Esophagus muscularis mucosa (tissue), 4 donors: ENCODE measurements at places on chromosomes 12 and 14. TPM values are rescaled to one million over a fixed set of nuclear protein-coding genes. Genes with fewer than 3 reads are reported as not detected.
A peak's percentile ranks its signal among the peaks of the same experiment; 100 is the strongest.

FGD4 gene
- 24.1 TPM for total RNA-seq

SIX1 gene
- 0.42 TPM for total RNA-seq

TUNAR gene
- total RNA-seq: not detected

ABCC9 gene
- total RNA-seq: 58.6 TPM

DNA sequence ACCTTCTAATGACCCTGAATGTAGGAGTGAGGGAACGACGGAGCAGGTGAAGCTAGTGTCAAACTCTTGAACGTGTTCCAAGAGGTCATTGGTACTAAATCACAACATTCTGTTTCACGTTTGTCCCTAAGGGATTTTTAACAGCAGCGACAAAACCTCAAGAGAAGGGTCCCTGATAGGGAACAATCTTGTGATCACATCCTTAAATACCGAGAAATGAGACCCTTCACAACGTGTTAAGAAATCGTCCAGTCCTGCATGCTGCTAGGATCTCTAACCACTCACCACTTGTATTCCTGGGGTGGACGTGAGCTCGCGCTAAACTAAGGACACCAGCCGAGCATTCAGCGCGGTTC, 134.1 kb upstream of the KRAS start:
- peaks cover 13% of the 10 kb centered on the region for H3K4me1 ChIP-seq
- H3K27me3 ChIP-seq: no peaks in the 10 kb centered on the region
- H3K27ac ChIP-seq: peak overlapping the region; percentile 99
- H3K4me3 ChIP-seq: peak overlapping the region; percentile 73
- no peak for DNase-seq
- no peaks in the 10 kb centered on the region for H3K36me3 ChIP-seq

DNA sequence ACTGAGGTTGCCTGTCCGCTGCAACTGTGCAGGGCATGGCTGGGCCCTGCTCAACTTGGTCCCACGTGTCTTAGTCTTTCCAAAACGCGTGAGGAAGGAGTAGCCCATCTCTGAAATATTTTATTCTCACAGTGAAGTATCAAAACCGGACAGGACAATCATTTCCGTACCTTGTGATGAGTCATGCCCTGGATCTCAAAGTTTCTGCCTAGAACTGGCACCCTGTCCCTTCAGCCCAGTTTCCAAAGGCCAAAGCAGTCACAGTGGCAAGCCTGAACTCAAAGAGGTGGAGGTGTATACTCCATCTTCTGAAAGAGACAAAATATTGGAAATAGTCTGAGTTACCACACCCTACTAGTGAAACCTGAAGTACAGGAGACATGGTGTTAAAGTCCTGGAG, 28.5 kb upstream of the SRGAP1 start:
- no peaks in the 10 kb centered on the region for H3K36me3 ChIP-seq
- H3K27ac ChIP-seq: no peak overlapping the region
- no peaks in the 10 kb centered on the region for H3K27me3 ChIP-seq
- no peak for DNase-seq
- no peak overlapping the region for H3K4me3 ChIP-seq

- H3K27ac ChIP-seq: peak overlapping the region; percentile 86
- H3K36me3 ChIP-seq: no peaks in the 10 kb centered on the region
- peak overlapping the region; percentile 83 for H3K4me3 ChIP-seq
- H3K4me1 ChIP-seq: peaks cover 10% of the 10 kb centered on the region
- no peaks in the 10 kb centered on the region for H3K27me3 ChIP-seq
Observed at GRCh38 chr12:102062419-102062806, 622 bp upstream of the WASHC3 start.

DNA sequence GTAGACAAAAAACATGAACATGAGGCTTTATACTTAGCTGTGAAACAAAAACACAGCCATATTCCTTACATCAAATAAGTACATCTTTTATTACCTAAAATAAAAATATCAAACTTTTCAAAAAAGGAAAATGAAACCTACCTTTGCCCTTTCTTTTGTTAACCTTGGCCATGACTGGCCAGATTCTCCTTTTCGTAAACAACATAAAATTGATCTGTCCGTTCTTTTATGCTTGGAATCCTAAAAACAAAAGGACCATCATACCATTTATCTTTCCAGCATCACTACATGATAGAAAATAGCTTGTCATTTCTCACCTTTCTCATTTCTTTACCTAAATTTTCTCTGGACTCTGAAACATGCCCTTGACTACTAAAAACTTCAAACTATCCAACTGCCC, 16.5 kb downstream of the PTGES3 start:
- peaks cover 60% of the 10 kb centered on the region for H3K36me3 ChIP-seq
- no peak overlapping the region for H3K4me3 ChIP-seq
- H3K4me1 ChIP-seq: peaks cover 49% of the 10 kb centered on the region

DNA sequence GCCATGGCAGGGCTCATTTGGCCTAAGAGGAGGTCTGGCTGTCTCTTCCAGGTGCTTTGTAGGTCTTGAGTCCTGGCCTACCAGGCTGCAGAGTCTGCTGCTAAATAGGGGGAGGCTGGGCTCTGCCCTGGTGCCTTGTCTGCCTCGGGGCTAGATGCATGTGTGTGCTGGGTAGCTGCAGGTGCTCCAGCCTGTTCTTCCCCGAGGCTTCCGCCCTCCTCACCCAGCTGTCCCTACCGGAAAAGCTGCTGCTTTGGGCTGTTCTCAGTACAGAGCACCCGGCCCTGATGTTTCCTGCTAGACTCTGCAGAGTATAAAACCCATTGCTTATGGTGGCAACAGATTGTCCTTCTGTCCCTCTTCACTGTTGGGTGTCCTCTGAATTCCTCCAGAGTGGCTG, 37.7 kb downstream of the RAB35 start:
- H3K27me3 ChIP-seq: no peaks in the 10 kb centered on the region
- H3K4me1 ChIP-seq: no peaks in the 10 kb centered on the region
- no peaks in the 10 kb centered on the region for H3K36me3 ChIP-seq
- H3K4me3 ChIP-seq: no peak overlapping the region
- DNase-seq: no peak

DNA sequence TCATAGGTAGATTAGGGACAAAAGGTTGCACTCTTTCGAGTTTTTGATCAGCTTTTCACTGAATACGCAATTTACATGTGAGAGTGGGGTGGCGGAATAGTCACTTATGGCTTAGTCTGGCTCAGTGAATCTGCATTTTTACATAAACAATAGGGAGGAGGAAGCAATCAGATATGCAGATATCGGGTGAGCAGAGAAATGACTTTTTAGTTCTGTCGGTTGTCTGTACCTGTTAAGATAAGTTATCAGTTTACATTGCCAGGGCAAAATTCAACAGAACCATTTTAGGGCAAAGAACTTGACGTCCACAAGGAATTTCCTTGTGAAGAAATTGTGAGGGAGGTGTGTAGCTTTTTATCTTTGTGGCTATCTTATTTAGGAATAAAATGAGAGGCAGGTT, 15.4 kb upstream of the EGLN3 start:
- DNase-seq: no peak
- H3K4me1 ChIP-seq: no peaks in the 10 kb centered on the region
- no peak overlapping the region for H3K4me3 ChIP-seq
- no peaks in the 10 kb centered on the region for H3K36me3 ChIP-seq
- H3K27ac ChIP-seq: no peak overlapping the region

DNA sequence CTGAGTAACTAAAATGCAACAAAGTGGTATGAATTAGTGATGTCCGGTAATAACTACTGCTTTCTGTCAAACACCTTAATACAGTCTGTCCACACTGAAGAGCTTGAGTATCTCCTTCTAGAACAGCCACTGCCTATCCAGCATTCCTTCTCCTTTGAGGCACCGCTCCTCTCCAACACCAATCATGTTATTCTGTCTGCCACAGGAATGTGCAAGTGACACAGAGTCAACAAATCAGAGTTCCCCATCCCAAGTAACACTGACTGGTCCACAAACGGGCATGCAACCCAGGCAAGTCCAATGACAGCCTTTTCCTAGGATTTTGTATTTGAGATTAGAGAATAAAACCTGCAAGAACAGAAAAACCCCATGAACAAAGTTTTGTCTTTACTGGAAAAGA, 3.8 kb downstream of the GXYLT1 start:
- no peak for DNase-seq
- H3K27me3 ChIP-seq: no peaks in the 10 kb centered on the region
- no peak overlapping the region for H3K27ac ChIP-seq
- H3K4me3 ChIP-seq: no peak overlapping the region
- no peaks in the 10 kb centered on the region for H3K36me3 ChIP-seq
- peaks cover 26% of the 10 kb centered on the region for H3K4me1 ChIP-seq

DNA sequence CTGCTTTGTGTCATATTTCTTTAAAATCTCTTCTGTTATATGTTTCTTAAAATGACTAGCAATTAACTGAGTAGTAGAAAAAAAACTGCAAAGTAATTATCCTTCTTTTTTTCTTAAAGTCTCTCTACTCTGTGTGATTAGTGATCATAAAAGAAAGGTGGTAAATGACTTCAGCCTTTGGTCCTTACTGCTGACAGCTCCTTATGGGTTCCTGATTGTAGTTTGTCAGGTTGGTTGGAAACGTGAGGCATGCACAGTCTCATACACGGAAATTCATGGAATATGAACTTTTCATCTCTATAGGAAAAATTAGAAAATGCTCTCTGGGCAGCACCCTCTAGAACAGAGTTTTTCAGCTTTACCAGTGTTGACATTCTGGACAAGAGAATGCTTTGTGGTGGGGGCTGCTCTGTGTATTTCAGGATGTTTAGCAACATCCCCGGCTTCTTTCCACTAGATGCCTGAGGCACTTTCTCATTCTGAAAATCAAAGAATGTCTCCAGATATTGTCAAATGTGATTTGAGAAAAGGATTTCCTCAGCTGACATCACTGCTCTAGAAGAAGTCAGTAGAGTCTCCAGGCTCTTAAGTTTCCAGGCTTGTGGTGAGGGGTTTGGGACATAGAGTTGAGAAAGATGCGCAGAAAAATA, 121.0 kb downstream of the PIK3C2G start:
- H3K27me3 ChIP-seq: no peaks in the 10 kb centered on the region
- H3K36me3 ChIP-seq: no peaks in the 10 kb centered on the region
- no peak overlapping the region for H3K4me3 ChIP-seq
- DNase-seq: no peak
- peaks cover 5% of the 10 kb centered on the region for H3K4me1 ChIP-seq
